ENCODE measurements at places on chromosomes 7 and 10. TPM values are rescaled to one million over a fixed set of nuclear protein-coding genes. Genes with fewer than 3 reads are reported as not detected.

DNA sequence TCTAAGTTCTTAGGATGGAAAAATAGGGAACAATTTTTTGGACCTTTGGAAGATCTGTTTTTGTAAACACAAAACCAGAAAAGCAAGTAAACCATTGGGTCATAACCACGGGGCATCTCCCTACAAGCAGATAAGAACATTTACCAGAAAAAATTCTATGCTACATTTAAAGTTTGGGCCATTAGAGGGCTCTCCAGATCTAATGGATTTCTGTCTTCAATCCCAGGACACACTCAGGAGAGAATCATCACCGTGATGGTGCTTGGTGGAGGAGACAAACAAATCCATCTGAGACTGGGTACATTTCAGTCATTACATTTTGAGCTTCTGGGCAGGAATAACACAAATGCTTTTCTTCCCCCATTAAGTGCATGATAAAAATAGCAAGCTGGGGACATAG is 178.4 kb upstream of the TARP start:
- peak; percentile 42 for DNase-seq

DNA sequence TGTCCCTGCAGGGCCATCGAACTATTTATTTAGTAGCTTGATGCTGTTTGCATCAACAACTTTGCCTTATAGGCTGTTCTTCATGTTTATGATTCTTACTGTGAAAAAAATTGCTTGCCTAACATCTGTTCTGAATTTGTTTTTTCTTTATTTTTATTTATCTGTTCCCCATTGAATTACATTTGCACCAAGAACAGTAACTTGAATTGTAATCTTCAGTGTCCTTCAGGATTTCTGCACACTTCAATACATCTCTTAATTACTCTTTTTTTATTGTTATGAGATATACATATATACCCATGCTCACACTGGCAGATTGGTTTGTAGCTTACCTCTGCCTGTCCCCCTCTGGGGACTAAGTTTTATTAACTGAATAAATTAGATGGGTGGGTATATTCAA is 64.4 kb downstream of the TBXAS1 start:
- no peak for DNase-seq

- DNase-seq: peak; percentile 46
Observed at GRCh38 chr7:70568674-70569334, 563.1 kb upstream of the GALNT17 start.

DNA sequence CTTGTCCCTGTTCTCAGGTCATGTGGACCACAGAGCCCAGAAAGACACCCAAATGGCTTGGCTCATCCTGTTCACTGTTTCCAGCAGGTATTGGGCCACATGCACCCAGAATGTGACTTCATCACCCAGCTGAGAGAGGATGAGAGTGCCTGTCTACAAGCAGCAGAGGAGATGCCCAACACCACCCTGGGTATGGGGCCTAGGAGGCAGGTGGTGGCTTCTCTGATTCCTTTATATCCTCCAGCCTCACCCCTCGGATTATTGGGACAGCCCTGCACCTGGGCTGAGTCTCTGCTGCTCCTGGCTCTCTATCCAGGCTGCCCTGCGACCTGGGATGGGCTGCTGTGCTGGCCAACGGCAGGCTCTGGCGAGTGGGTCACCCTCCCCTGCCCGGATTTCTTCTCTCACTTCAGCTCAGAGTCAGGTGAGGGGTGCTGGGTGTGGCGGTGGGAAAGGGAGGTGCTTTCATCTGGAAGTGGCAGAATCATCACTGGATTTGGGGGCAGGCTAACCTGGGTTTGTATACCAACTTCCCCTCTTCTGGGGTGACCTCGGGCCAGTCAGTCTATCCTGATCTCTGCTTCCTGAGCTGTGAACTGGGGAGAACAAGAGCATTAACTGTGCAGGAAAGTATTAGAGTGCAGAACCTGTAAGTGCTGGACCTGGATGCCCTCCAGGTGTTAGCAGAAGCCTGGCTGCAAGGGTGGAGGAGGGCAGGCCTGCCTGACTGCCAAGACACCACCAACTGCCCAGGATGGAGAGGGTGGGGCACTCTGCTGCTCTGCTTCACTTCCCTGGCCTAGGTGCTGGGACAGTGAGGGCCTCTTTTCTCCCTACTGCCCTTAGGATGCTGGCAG is 5.2 kb downstream of the GHRHR start:
- no peak for DNase-seq

GRCh38 chr10:90787393-90788198 is 70.2 kb downstream of the HTR7 start:
- peak; percentile 41 for DNase-seq

DNA sequence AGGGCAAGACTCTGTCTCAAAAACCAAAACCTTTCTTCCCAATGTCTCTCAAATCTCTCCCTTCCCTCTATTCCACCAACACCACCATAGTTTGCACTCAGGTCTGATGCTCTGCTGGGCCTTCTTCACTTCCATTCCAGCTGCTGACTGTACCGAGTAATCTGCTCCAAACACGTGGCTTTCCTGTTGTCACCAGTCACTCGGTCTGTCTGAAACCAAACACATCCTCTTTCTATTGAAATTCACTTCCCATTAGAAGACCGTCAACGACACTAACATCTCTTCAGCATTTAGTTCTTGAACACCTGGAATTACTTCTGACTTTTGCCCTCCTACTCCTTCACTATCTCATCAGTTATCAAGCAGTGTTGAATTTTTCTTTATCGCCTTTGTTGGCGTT is 4.7 kb upstream of the NRF1 start:
- no peak for DNase-seq

DNA sequence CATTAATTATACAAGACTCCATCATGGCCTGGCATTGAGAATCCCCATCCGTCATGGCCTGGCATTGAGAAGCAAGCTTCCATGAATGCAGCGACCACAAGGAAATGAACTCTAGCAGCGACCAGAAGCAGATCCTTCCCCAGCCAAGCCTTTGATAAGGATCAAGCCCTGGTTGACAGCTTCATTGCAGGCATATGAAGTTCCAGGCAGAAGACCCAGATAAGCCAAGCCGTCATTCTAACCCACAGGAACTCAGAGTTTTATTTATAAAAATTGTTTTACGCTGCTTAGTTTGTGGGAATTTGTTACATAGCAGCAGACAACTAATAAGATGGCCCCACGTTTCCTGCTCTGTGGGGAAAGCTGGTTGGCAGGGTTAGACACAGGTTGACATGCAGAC is 642.3 kb downstream of the GATA3 start:
- DNase-seq: peak; percentile 74

DNA sequence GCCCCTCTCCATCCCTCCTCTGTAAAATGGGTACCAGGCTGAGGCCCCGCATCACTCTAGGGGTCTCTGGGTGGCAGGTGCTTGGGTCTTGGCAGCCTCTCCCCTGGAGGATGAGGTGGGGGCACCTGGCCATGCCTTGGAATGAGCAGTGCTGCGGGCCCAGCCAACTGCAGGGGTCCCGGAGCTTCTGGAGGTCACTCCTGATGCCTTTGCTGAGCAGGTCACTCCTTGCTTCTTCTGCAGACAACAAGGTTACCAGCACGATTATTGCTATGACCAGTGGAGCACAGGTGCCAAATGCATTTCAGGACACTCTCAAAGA is 22.4 kb upstream of the ZNF488 start:
- DNase-seq: no peak

Gene NXPH1
- not detected for total RNA-seq

Gene CHAT
- total RNA-seq: not detected

Gene TMEM178B
- 1.6 TPM for total RNA-seq

Gene LLCFC1
- total RNA-seq: not detected

Gene DNA2
- total RNA-seq: 11.9 TPM

Gene ACHE
- total RNA-seq: not detected
